ENCODE measurements at places on chromosomes 2 and 18.

- no peak for DNase-seq
Observed at GRCh38 chr18:12842459-12843380, 41.3 kb downstream of the PTPN2 start.

- DNase-seq, result no peak
Observed at GRCh38 chr2:169237286-169237685, 125.0 kb downstream of the LRP2 start.

DNA sequence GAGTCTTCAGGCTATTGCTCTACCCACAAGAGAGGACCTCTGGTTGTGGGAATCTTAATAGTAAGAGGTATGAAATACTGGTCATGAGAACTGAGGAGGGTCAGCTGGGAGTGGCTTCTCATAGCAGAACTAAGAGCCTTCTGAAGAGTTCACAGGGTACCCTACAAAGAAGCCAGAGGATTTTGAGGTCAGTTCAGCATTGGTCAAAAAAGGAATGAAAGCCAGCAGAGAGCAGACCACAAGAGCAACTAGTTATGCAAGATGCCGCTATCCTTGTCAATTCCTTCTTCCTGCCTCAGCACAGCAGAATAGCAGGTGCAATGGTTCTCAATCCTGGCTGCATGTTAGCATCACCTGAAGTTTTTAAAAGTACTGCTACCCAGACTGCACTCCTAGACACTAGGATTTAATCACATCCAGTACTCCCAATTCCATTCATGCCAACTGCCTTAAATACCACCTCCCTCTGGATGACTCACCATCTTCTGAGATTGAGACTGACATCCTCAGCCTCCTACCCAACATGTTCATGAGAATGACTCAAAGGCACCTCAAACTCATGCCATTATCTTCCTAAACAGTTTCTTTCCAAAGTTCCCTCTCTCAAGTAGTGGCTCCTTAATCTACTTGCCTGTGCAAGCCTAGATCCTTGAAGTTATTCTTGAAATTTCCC is 81.0 kb upstream of the RBMS1 start:
- peak; percentile 71 for DNase-seq

DNA sequence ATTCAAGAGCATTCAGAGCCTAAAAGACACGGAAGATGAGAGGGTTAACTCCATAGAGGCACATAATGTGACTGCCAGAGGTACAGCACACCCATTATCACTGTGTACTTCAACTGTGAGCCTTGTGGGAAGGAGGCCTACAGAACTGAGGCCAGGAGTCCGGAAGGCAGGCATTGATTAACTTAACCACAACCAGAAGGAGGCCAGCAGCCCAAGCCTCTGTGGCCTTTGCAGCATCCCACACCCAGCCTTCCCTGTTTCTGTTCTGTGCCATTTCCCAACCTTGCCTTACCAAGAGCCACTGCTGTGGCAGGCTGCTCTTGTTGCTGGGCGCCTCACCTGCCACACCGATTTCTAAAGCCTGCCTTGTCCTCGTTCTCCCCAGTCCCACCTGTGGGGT is 27.2 kb downstream of the SIGLEC15 start:
- no peak for DNase-seq

DNA sequence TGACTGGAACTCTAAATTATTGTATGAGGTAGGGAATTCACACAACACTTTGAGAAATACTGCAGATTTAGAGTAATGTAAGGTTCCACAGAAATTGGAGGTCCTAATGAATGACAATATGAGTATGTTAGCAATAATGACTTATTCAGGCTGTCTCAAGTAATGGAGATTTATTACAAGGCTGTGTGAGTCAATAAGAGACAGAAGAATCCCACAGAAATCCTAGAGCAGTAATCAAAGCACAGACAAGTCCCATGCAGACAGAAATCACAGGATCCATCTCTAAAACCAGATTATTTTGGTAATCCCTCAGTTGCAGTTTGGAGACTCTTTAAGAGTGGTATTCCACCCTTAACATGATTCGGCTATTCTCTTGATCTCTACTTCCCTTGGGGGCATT is 83.6 kb downstream of the FAM161A start:
- no peak for DNase-seq

- DNase-seq, result no peak
Observed at GRCh38 chr2:120857931-120858330, 122.3 kb downstream of the GLI2 start.

DNA sequence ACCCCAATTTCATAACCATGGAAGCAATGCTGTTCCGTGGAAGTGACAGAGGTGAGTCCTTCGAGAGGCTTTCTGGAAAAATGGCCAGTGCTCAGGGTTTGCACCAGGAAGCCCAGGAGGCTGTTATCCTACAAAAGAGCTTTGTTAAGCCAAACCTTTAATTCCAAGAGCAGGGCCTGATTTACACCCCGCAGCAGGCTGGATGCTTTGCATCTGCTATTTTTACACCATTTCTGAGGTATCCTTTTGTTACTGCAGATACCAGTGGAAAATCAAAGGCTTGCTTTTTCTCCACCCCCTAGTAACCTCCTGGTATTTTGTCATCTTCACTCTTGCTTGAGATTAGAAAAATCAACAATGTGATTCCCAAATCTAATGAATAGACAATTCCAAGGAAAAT is 380.6 kb downstream of the SOX11 start:
- DNase-seq, result no peak

GRCh38 chr2:48905696-48906095 is 150.2 kb upstream of the LHCGR start:
- no peak for DNase-seq

DNA sequence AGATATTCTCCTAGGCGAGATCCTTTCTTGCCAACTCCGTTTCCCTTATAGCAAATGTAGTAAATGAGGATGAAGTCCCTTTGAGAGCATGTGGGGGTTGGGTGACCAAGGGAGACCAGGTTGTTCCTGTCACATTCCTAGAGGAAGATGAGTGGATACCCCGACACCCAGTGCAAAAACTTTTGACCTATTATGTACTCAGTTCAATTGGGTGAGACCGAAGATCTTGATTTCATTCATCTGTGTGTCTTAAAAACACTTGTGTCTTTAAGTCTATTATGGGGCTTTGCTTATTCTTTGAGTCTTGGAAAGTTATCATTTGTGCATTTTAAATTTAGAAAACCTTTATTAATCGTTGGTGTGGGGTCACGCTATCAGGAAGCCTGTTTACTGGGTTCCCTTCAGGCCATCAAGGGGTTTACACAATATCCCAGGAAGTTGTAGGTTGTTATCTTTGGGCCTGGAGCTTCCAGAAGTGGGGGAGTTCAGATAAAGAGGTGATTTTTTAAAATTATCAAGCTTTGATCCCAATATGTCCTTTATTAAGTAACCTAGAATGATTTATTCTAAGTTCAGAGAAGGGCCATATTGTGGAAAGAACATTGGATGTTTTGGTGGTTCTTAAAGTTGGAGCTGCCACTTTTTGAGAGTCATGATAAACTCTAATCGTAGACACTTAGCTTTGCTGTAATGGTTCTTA is 2.8 kb downstream of the RHOB start:
- DNase-seq, result no peak

GRCh38 chr18:2894131-2894840 is 47.5 kb downstream of the EMILIN2 start:
- DNase-seq, result no peak

All from GM04503 (cell line).